ENCODE measurements at places on chromosomes 2 and 18.

GRCh38 chr2:119327431-119327830 lies 39.2 kb downstream of the C2orf76 start:
- no peaks in the 10 kb centered on the region for H3K4me1 ChIP-seq
- no peak overlapping the region for H3K4me3 ChIP-seq
- H3K27ac ChIP-seq = no peak overlapping the region

DNA sequence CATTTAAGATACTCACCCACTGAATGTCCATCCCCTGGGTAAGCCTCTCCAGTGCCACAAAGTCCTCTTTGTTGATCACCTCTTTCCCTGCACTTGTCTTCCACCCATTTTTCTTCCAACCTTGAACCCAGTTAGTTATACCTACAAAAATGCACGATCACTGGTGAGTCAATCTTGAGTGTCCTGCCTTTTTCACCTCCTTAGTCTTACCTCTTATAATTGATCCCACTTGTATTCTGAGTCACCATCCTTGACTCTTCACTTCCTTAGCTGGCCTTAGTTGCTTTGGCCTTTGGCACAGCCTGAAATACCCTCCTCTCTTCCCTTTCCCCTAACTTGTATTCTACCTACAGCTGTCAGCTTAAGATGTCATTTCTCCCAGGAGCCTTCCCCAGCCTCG lies 10.2 kb downstream of the RNASEH1 start:
- peaks cover 57% of the 10 kb centered on the region for H3K36me3 ChIP-seq
- no peak for DNase-seq
- no peaks in the 10 kb centered on the region for H3K27me3 ChIP-seq
- no peak overlapping the region for H3K4me3 ChIP-seq

- H3K27me3 ChIP-seq = peaks cover 9% of the 10 kb centered on the region
- H3K4me1 ChIP-seq = no peaks in the 10 kb centered on the region
- peaks cover 6% of the 10 kb centered on the region for H3K36me3 ChIP-seq
Observed at GRCh38 chr18:58592223-58593214, 36.4 kb downstream of the ALPK2 start.

- peaks cover 3% of the 10 kb centered on the region for H3K36me3 ChIP-seq
- H3K4me1 ChIP-seq = peaks cover 4% of the 10 kb centered on the region
- no peak overlapping the region for H3K4me3 ChIP-seq
- H3K27ac ChIP-seq = no peak overlapping the region
- no peaks in the 10 kb centered on the region for H3K27me3 ChIP-seq
- DNase-seq = no peak
Observed at GRCh38 chr18:49070552-49070951, 119.8 kb upstream of the SMAD7 start.

All from activated naive CD4-positive, alpha-beta T cell treated with anti-CD3 and anti-CD28 coated beads, Interleukin-2, amount 10 ng/mL, durations not matched to agents 7 days and 5 days (primary cell).